NCI-H2107 (cell line): ENCODE measurements at places on chromosomes 1 and 21.

- no peak for DNase-seq
Measured at GRCh38 chr1:180210008-180210620, 19.9 kb upstream of the LHX4 start.

DNA sequence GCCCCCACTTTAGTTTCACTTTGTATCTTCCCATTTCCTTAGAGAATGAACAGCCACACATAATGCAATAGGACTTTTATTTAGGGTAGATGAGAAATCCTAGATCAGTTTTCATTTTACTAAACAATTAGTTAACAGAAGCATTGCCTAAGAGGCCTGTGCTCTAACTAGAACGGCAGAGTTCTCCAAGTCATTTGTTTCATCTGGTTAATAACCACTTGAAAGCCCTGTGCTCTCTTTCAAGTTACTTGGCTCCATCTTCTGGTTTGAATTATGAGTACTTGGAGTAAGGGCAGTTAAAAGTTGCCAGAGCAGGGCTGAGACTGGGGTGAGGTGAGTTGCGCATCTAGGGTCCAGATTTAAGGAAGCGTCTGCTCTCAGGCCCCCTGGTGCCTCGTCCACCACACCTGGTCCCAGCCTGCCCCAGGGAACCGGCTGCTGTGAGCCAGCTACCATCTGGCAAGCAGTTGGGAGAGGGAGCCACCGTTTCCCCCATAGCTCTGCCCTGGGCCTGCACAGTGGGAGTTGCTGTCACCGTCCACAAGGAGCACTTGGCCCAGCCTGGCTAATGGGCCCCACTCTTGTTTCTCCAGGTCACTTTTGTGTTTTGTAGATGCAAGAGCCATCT, 18.1 kb upstream of the SLC44A3 start:
- peak; percentile 35 for DNase-seq

DNA sequence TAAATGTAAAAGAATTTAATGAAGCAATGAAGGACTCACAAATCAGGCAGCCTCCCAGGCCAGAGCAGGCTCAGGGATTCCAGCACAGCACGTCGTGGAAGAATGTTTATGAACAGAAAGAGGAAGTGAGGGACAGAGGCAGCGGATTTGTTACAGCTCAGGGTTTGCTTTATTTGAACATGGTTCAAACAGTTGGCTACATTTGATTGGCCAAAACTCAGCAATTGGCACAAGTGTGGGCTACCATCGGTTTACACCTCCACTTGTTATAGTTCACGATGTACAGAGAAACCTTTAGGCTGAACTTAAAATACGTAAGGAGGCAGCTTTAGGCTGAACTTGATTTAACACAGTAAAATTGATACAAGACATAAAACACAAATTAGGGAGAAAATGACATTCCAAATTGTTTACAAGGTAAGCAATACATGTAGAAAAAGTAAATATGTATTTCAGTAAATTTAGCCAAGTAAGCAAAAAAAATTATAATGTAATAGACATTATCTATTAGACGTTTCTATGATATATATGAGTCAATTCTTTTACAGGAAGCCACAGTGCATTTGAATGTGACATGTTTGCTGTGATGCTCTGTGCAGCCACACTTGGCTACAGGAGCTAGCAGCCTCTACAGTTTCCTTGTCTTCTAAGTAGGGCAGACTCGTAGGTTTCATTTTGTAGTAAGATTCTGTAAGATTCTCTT, 126.5 kb downstream of the ADSS2 start:
- no peak for DNase-seq

DNA sequence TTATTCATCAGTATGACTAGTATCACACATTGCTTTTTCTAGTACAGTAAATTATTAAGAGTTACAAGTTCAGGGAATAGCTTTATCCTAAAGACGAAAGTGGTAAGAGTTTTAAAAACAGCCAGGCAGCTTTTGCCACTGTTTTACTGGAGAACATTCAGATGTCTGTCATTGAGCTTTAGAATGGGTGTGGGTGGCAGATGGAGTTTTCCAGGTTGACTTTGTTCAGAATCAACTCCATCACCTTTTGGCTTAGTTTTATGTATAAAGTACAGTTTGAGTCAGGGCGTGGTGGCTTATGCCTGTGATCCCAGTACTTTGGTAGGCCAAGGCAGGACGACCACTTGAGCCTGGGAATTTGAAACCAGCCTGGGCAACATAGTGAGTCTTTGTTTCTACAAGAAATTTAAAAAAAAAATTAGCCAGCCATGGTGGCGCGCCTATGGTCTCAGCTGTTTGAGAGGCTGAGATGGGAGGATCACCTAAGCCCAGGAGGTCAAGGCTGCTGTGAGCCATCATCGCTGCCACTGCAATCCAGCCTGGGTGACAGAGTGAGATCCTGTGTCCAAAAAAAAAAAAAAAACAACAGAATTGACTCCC, 29.9 kb upstream of the PLEKHM2 start:
- no peak for DNase-seq

DNA sequence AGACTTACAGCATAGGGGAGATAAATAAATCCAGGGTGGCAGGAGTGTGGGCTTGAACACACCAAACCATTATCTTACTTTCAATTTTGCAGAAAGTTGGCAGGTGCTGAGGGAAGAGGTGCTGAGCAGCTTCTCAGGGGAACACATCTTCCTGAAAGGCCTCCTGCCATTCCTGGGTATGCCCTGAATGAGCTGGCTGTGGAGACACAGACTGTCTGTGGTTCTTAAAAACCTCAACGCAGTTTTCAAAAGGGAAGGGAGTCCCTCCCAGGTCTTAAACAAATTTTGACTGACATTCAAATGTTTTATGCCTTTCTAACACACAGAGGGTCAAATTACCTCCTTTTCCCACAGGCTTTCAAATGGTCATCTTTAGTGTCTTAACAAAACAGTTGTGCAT, 166.9 kb downstream of the TNFSF18 start:
- DNase-seq = no peak

GRCh38 chr1:205122489-205122882, 708 bp upstream of the RBBP5 start:
- DNase-seq = no peak

DNA sequence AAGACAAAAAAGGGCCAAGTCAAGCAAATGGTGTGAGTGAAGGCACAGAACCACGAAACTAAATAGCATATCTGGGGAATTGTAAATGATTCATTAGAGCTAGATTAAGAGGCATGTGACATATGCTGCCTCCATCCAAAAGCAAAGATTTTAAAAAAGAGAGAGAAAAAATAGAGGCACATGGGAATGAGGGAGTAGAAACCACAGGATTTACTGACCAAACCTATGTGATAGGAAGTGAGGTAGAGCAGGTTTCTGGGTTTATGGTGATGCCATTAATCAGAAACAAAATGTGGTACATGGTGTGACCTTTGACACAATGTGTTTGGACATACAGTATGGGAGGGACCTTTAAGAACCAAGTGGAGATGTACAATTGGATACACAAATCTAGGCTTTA, 13.6 kb downstream of the C1orf52 start:
- no peak for DNase-seq

DNA sequence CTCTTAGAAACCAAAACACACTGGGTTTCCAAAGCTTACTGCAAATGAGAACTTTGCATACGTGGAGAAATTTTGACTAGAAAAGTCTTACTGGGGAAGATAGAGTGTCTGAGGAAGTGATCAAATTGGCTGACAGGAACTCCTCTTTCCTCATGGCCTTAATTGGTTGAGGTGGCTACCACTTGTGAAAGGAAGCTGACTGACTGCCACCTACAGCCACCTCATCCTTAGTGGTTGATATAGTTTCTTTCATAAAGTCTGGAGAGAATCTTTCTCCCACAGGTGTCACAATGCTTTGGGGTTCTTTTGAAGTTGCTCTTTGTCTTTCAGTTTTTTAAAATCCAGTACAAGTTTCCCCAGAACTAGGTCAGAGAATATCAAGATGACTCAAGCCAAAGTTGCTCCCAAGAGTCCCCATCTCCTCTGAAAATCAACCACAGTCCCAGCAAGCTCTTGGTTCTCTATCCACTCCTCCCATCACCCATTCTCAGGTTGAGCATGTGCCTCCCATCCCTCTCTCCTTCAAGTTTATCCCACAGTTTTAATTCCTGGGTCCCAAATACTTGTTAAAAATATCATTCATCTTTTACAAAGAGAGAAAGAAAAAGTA, 43.3 kb downstream of the GPR88 start:
- DNase-seq = no peak

DNA sequence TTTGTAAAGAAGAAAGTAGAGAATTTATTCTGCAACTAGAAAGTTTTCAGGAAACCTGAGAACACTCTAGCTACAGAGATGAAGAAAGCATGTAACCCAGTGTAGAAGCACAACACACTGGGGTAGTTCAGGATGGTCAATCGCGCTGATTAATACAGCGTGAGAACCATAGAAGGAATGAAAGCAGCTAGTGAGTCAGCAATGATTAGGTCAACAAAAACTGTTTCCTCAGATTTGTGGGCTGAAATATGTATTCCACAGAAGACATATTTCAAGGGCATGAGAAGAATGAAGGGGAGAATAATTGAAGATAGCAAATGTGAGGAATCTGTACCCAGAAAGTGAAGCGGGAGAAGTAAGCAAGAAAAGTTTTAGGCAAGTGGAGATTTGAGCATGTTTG, 97.8 kb upstream of the ADGRL2 start:
- no peak for DNase-seq

DNA sequence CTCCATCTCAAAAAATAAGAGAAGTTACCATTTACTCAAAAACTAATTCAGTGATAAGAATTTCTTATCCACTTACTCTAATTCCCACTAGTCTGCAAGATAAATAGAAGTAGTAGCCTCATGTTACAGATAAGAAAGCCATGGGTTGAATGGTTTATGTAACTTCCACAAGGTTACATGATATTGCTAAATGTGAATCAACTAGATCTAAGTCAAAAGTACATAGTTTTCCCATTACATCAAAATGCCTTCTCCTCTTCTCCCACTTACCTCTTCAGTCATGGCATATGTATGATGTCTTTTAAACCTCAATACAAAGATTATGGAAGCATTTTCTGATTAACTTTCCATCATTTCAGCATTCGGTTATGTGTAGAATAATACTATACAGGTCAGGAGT, 108.5 kb downstream of the ASH1L start:
- no peak for DNase-seq

- no peak for DNase-seq
Measured at GRCh38 chr21:45261093-45261492, 26.6 kb downstream of the POFUT2 start.

DNA sequence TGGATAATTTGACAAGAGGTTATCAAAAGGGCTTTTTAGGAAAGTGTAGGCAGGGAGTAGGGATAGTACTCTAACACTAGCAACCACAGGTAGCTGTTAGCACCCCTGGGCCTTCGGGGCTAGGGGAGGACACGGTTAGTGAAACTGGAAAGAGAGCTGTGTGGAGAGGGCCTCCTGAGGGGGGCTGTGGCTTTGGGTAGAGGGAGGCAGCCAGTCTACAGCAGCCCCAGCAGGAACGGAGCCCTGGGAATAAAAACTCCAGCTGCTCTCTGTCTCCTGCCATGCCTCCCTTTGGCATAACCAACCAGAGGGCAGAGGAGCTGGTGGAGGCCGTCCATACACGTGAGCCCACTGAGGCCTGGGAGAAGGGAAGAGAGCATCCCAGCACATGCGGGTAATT, 223.2 kb downstream of the FOXD2 start:
- DNase-seq = no peak
